ENCODE measurements at places on chromosomes 1 and 21.

DNA sequence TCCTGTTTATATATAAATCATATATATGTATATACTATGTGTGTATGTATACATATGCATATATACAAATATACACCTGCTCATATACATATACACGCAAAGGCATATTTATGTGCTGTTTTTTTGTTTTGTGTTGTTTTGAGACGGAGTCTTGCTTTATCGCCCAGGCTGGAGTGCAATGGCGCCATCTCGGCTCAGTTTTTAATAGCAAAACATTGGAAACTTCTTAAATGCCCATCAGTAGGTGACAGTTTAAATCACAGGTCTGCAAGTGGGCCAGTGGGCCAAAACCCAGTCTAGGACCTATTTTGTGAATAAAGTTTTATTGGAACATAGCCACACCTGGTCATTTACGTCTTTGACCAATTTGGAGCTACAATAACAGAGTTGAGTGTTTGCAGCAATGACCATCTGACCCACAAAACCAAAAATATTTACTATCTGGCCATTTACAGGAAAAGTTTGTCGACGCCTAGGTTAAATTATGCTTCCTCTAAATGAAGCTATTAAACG is 132.3 kb downstream of the TOMM20 start:
- no peak for DNase-seq

GRCh38 chr1:76428028-76428427 is 353.5 kb downstream of the ST6GALNAC3 start:
- DNase-seq = no peak

GRCh38 chr1:231931846-231932454 is 305.4 kb downstream of the DISC1 start:
- peak; percentile 41 for DNase-seq

GRCh38 chr1:226420897-226421296 is 13.0 kb upstream of the PARP1 start:
- no peak for DNase-seq

DNA sequence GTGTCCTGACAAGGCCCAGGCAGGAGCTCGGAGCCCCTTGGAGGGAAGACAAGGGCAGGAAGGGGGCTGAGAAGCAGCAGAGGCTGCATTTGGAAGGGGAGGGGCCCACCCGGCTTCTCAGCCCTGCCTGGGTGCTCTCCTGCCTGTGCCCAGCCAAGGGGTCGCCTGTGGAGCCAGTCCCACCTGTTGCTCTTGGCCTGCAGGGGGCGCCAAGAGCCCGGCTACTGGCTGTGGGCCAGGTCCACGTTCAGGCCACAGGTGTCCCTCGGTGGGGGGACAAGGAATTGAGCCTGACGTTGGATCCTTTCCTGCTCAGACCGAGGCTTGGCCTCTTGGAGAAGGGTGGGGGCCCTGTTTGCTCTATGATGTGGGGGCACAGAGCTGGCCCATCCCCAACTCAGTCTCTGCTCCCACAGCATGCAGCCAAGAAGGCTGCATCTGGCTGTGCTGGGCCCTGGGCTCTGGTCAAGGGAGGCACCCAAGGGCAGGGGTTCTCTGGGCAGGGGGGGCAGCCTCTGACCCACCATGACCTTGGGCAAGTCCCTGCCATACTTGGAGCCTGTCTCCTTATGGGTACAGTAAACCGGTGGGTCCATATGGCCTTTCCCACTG is 10.9 kb downstream of the WNT4 start:
- DNase-seq = peak; percentile 52

GRCh38 chr1:30974536-30974935 is 66.0 kb upstream of the SDC3 start:
- no peak for DNase-seq

DNA sequence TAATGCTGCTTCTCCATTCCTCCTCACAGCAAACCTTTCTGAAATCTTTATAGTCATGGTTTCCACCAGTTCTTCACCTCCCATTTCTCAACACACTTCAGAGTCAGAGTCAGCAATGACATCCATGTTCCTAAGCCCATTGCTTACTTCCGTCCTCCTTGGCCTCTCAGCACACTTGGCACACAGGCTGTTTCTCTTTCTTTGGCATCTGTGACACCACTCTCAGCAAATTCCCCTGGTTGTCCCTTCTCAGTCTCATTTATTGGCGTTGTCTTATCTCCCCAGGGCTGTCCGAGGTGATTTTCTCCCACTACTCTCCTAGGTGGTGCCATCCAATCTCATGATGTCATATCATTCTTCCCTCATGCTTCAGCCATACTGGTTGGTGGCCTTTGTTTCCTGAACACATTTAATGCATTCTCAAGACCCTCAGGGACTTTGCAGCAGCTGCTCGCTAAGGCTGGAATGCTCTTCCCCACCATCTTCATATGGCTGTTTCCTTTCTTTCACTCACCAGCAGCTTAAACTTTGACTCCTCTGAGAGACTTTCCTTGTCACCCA is 3.3 kb upstream of the LGALS8 start:
- no peak for DNase-seq

DNA sequence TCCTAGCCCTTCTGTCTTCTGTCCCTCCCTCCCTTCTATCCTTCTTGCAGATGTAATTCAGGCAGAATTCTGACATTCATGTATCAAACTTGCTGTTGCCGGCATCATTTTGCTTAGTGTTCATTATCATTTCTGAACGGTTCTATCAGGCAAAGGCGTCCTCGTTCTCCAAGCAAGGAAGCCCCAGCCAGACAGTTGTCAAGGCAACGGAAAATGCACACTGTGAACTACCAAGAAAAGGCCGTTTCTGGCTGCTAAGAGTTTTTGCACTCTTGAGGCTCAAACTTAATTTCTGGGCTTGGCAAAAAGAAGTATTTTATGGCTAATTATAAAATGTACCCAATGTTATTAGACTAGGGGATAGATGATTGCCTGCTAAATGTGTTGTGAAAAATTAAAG is 164.7 kb upstream of the KCNJ15 start:
- no peak for DNase-seq

- no peak for DNase-seq
Observed at GRCh38 chr1:62869217-62869754, 85.4 kb downstream of the ATG4C start.

DNA sequence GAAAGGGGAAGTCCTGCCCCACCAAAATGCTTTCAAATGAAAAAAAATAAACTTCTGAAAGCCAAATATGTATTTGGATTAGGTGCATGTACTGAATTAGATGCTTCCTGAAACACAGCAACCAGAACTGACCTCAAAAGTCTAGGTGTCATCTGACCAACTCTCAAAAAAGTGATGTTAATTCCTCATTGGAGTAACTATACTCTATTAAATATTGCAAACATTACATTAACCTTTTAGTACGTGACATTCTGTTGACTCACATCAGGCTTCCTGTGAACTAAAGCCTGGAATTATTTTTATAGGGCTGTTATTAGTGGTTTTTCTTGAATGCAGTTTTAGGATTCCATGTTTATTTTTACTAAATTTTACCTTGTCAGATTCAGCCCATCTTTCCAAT is 73.5 kb downstream of the ASTN1 start:
- no peak for DNase-seq

- DNase-seq = no peak
Observed at GRCh38 chr1:33465316-33465715, 7.1 kb upstream of the ZSCAN20 start.

GRCh38 chr1:233114860-233115259 is 164.4 kb downstream of the NTPCR start:
- DNase-seq = no peak

- DNase-seq = no peak
Observed at GRCh38 chr1:36257375-36257767, 33.1 kb downstream of the THRAP3 start.

GRCh38 chr21:21373969-21374368 is 375.8 kb downstream of the NCAM2 start:
- no peak for DNase-seq

GRCh38 chr1:70168283-70168682 is 37.1 kb downstream of the LRRC40 start:
- no peak for DNase-seq

DNA sequence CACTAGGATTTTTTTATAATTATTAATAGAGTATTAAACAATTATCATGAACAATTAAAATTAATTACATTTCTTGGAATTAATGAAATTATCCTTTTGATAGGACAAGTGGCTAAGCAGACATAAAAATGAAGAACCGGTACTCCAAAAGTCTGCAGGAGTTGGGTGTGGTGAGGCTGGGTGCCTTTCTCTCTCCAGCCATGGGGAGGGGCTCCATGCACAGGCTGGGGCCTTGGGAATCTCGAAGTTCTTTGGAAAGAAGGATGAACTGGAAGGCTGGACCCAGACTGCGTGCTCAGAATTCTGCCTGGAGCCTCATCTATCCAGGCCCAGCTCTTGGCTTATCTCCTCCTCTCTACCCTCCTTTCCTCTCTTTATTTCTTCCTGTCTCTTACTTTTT is 94.1 kb downstream of the ACTL8 start:
- DNase-seq = no peak

GRCh38 chr1:154923695-154924094 is 12.8 kb downstream of the PMVK start:
- no peak for DNase-seq
